Activated T-helper 1 cell treated with anti-CD3 and anti-CD28 coated beads, Interleukin-12 subunit alpha, Interleukin-12 subunit beta, Interleukin-2, Interleukin-4 antibody, amounts not matched to agents 30 ng/mL and 10 ng/mL and 1 ng/mL, durations not matched to agents 14 hours and 24 hours and 36 hours (primary cell): ENCODE measurements at places on chromosomes 4 and X.

DNA sequence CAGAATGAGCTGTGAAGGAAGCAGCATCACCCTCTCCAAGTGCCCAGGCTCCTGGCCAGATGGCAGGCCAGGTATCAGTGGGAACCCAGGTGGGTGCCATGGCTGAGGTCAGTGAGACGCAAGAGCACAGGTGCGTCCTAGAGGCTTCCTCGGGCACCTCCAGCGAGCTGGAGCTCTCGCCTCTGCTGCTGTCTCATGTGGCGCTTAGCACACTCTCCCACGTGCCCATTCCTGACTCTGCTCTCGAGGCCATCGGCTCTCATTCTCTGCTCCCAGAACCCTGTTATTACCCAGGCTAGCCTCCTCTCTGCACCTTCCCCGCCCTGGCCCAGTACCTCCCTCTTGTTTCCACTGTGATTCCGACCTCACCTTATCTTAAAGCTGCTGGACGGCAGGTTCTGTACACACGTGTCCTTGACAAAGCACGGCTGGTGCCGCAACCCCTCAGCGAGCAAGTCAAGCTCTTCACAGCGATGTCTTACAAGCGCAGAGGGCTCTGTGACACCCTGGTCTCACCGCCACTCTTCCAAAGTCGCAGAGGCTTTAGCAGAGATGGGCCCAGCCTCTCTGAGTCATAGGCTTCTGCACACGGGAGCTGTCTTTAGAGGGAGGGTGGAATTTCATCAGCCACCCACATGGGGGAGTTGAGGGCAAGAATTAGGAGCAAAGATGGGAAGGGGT lies 15.4 kb upstream of the MSANTD1 start:
- DNase-seq = no peak
- H3K4me1 ChIP-seq = no peaks in the 10 kb centered on the region
- H3K27ac ChIP-seq = no peak overlapping the region
- no peaks in the 10 kb centered on the region for H3K27me3 ChIP-seq
- H3K4me3 ChIP-seq = no peak overlapping the region

- H3K36me3 ChIP-seq = peaks cover 8% of the 10 kb centered on the region
- DNase-seq = no peak
- H3K27ac ChIP-seq = peak overlapping the region; percentile 54
- no peaks in the 10 kb centered on the region for H3K27me3 ChIP-seq
- H3K4me3 ChIP-seq = peak overlapping the region; percentile 28
Observed at GRCh38 chr4:168853770-168854169, 156.3 kb downstream of the CBR4 start.

- H3K27ac ChIP-seq = peak overlapping the region; percentile 55
- peaks cover 34% of the 10 kb centered on the region for H3K4me1 ChIP-seq
- no peak overlapping the region for H3K4me3 ChIP-seq
- H3K27me3 ChIP-seq = no peaks in the 10 kb centered on the region
- no peak for DNase-seq
Observed at GRCh38 chrX:23736030-23736429, 7.0 kb downstream of the ACOT9 start.

- peak; percentile 45 for DNase-seq
- H3K4me1 ChIP-seq = peaks cover 55% of the 10 kb centered on the region
- H3K27me3 ChIP-seq = no peaks in the 10 kb centered on the region
- no peak overlapping the region for H3K4me3 ChIP-seq
Observed at GRCh38 chr4:38860788-38861424, 4.3 kb upstream of the TLR6 start.

- no peak within 1 kb of the TSS for H3K4me3 ChIP-seq
- DNase-seq = no peak
- H3K27me3 ChIP-seq = no peaks in the 10 kb centered on the region
- H3K27ac ChIP-seq = no peak within 1 kb of the TSS
- H3K4me1 ChIP-seq = no peaks in the 10 kb centered on the region
Observed at GRCh38 chrX:116436358-116436816, at the start of gene SLC6A14. Gene SLC6A14 (plus strand): TSS chrX:116436606. CDS start chrX:116436710, 104 bp downstream.
